ENCODE measurements at places on chromosomes 13 and 19.

GRCh38 chr19:13881692-13882418 is 4.9 kb downstream of the NANOS3 start:
- no peak for DNase-seq

DNA sequence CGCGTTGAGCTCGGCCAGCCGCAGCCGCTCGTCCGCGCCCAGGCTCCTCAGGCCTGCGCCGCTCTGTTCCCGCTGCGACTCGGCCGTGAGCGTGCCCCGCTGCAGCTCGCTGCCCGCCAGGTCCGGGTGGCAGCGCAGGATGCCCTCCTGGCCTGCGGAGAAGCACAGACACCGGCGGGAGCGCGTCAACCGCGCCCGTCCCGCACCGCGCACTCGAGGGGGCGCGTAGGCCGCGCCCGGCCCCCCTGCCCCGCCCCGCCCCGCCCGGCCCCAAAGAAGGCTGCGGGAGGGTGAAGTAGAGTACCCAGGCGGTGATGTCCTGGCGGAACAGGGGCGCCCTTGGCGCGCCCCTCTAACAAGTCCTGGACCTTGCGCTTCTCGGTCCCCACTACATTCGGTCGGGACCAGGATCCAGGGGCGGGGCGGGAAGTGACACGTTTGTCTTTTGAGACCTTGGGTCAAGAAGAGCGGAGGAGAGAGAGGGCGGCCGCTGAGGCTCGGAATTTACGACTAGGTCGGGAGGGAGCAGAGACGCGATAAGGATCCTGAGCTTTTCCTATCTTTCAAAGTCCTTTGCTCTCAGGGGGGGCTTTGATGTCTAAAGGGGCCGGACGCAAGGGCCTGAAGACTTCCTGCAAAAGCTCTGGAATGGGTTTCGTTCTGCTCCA is 9.3 kb upstream of the CDX2 start:
- DNase-seq, result no peak

- DNase-seq, result no peak
These were observed 1132.6 kb upstream of the SLC10A2 start for GRCh38 chr13:104198801-104199200.

DNA sequence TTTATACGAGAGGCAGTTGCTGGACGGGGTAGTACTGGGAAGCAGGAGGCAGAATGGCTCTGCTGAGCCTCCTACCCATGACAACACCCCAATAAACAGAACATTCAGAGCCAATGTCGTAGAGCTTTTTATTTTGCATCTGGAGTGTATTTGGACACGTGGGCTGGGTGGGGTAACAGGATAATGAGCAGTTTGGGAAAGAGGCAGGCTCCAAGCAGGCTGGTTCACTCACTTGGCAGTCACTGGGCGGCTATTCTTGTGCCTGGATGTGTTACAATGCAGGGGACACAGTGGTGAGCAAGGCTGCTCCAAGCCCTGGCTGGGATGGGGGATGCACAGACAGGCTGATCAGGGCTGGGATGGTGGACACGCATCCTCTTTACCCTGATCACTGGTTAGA is 9.5 kb downstream of the ACTMAP start:
- no peak for DNase-seq

- no peak for DNase-seq
These were observed 468 bp upstream of the SERTM1 start for GRCh38 chr13:36673352-36673751.

DNA sequence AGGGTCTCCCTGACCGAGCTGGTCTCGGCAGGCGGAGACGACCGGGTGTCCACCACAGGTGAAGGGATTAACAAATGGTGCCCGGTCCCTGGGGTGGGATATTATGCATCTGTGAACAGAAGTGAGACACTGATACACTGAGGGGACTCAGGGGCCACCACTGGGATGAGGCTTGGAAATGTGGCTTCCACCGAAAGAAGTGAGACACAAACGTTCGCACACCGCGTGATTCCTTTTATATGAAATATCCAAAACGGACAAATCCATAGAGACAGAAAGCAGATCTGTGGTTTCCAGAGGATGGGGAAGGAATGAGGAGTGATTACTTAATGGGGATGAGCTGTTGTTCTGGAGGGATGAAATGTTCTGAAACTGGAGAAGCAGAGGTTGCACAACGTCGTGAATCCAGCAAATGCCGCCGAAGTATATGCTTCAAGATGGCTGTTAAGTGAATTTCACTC is 47.5 kb downstream of the C13orf46 start:
- no peak for DNase-seq

DNA sequence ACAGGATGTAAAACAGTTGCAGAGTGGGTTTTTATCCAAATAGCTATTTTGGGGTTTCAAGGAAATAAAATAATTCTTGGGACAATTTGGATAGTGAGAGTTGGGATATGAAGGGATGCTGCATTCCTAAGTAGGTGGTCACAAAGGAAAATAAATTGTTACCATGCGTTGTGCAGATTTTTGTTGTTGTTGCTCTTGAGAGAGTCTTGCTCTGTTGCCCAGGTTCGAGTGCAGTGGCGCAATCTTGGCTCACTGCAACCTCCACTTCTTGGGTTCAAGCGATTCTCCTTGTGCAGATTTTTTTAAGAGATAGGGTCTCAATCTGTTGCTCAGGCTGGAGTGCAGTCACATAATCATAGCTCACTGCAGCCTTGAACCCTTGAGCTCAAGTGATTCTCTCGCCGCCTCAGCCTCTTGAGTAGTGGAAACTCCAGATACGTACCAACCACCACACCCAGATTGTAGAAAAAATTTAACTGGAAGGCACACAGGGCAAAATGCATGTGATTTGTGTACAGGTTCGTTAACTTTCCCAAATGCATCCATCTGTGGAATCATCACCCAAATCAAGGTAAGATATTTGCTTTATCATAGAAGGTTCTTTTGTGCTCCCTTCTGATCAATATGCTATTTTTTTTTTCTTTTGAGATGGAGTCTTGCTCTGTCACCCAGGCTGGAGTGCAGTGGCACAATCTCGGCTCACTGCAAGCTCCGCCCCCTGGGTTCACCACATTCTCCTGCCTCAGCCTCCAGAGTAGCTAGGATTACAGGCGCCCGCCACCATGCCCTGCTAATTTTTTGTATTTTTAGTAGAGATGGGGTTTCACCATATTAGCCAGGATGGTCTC is 16.0 kb downstream of the SLC1A5 start:
- DNase-seq, result no peak

DNA sequence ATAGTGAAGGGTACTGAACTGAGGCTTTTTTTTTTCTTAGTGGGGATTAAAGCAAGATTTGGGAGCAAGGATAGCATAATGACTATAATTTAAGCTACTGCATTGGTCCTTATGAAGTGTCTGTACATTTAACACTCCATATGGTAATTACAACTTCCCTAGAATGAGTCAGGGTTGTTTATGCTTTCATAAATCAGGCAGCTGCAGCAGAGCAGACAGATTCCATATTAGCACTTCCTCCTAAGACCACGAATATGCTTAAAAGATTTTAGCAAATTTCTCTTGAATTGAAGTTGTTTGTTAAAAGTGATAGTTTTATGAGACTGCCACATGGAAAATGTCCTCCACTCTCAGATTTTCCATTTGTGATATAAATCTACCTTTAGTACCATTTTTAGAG is 401.1 kb upstream of the SPRY2 start:
- DNase-seq, result no peak

DNA sequence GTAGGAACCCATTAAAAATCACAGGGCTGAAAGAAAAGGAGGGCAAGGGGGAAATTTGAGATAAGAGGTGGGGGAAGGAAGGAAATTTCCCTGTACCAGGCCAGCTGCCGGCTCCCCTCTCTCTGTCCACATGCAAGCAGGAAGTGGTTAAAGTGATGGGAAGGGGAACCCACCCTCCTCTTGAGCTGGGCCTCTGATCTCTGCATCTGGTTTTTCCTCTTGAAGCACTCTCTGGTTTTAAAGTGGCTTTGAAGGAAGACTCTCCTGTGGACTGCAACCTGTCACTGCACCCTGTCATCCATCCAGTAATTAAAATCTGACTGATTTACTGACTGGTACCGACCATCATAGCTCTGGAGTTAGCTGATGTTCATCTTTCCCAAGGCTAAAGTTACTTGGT is 239.6 kb downstream of the TSHZ3 start:
- no peak for DNase-seq

- DNase-seq, result no peak
These were observed 22.6 kb downstream of the PGPEP1 start for GRCh38 chr19:18362934-18363542.

GRCh38 chr13:78341032-78341431 is 262.3 kb downstream of the POU4F1 start:
- DNase-seq, result no peak

Data from CD4-positive, alpha-beta T cell treated with Interleukin-15 for 1 hour (primary cell).